ENCODE measurements at places on chromosomes 6 and 20.

DNA sequence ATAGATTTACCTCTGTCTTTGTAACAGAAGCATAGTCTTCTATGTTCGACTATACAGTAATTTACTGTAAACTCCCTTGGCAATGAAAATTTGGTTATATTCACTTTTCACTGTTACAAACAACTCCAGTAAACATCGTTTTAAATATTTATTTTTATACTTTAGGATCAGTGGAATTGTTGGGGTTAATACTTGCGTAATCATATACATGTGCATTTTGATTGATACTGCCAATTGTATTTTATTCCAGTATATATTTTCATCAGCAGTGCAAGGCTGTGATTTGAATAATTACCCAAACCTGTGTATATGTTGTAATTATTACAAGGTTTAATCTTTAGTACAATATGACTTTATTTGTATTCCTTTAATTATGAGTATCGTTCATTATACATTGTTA is 255.7 kb downstream of the ARID1B start:
- DNase-seq, result no peak

DNA sequence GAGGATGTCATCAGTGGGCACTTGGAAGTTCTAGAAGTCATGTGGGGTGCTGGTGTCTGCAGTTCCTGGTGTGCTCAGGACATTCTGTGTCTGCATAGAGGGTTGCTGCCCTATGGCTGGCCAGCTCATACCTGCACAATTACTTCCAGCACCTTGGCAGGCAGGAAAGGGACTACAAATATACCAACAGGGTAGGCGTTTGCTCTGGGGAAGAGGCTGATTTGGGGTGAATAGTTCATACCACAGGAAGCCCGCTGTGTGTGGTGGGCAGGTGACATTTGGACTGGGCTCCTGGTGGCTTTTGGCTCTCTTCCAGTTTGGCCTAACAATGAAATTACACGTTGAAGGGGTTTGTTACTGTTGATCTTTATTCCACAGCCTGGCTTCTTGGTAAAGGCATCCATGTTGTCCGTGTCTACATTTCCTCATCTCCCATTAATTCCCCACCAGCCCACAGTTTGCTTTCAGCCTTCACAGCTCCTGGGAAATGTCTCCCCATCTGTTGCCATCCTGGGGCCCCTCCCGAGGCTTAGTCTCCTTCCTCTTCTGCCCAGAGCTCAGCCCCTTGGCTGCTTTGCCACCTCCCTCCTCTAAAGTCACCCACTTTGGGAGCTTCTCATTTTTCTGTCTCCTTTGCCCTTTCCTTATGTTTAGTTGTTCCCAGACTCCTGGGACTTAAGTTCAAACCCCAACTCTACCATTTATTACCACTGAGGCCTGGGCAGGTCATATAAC is 88.1 kb downstream of the RSPH3 start:
- DNase-seq, result no peak

DNA sequence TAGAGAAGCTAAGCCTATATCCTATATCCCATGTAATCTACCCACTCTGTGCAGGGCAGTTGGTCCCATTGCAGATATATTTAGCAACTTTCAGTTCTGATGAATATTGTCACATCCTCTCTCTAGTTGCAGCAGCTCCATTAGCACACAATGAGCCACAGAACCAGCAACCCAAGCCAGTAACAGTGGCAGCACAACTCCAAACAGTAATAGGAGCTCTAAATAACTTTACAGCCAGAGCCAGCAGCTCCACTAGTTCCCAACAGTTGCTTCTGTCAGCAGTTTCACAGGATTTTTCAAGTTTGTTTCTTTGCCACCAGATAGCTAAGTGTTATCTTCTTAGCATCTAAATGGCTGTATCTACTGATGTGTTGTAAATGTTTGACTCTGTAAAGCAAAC is 490.8 kb downstream of the HTR1B start:
- no peak for DNase-seq

- DNase-seq, result no peak
Observed at GRCh38 chr20:56995635-56996075, 270.8 kb downstream of the BMP7 start.

- peak; percentile 87 for DNase-seq
Observed at GRCh38 chr20:58078741-58079522, 149.5 kb downstream of the ANKRD60 start.
